ENCODE measurements at places on chromosomes 7 and 10. TPM values are rescaled to one million over a fixed set of nuclear protein-coding genes. Genes with fewer than 3 reads are reported as not detected.

The HDAC9 gene
- total RNA-seq, result 11.0 TPM

The FAM24A gene
- total RNA-seq, result not detected

The LRGUK gene
- total RNA-seq, result 7.1 TPM

The GPRIN2 gene
- total RNA-seq, result 28.5 TPM

The VSTM4 gene
- total RNA-seq, result 0.23 TPM

The EBLN1 gene
- total RNA-seq, result not detected

The MUC12 gene
- total RNA-seq, result 3.8 TPM

The LIPF gene
- not detected for total RNA-seq

The AZGP1 gene
- 0.17 TPM for total RNA-seq

DNA sequence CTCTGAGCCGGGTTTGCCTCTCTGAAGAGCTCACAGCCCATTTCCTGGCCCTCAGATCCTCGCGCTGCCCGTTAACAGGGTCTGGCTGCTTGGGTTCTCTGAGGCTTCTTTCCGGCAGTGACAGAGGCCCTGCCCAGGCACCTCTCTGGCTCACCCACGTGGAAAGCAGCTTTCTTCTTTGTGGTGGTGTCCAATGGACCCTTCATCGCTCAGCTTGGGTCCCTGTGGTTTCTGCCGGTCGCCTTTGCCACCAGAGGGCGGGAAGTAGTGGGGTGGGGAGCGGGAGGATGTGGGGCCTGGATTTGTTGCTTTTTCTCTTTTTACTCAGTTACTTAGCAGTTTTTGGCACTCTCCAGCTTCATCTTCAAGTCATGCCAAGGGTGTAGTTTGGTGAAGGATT lies 15.6 kb upstream of the JAKMIP3 start:
- H3K4me3 ChIP-seq, result no peak overlapping the region
- no peak for DNase-seq
- H3K4me1 ChIP-seq, result 0 out of 2 replicates have a peak, but pooled peaks cover 3% of the 10 kb centered on the region
- H3K27ac ChIP-seq, result no peak overlapping the region

DNA sequence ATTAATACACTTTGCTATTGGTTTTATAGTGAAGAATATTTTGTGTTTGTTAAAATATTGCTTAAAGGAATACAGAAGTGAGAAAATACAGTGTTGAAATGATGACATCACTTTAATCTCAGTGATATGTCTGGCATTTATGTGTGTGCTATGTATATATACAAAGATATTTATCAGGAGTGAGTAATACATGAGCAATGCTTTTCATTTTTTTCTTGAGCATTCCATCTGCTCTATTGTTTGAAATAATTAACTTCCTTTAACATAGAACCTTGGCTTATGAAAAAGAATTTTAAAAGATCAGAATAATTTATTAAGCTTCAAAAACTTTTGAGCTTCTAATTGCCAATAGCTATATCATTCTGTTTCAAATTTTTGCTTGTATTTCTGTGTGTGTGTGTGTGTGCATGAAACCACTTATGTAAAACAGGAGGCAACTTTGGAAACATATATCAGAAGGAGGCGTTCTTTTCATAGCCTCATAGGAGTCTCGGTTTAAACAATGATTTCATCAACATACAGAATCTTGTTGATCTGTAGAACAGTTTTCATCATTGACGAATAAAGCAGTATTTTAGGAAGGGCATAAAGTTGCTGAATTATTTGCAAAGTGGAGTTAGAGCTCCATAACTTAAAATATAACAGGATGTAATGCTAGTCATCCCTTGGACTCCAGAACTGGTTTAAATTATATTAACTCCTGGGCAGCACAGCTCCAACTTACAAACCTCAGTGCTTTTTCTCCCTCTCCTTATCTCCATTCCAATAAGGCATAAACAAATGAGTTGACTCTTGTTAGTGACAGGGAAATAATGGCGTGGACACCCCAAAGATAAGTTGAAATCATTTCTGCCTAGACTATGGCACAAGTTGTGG lies 228.4 kb upstream of the DGKB start:
- H3K27ac ChIP-seq, result no peak overlapping the region
- H3K27me3 ChIP-seq, result no peaks in the 10 kb centered on the region
- no peak overlapping the region for H3K4me3 ChIP-seq

DNA sequence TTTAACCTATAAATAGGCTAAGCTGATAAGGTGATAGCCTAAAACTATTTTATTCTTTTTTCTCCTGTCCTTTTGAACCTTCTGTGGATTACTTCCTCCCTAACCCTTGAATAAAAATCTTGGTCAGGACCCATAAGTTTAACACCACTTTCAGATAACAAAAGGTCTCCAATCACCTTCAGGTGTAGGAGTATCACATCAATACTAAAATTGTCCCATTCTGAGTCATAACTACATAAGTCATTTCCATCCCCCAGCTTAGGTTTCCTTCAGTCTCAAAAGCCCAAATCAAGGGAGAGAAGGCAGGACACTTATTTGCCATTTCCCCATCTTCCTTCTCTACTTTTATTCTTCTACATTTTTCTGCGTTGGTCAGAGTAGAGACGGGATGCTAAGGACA lies 56.9 kb upstream of the WNT16 start:
- H3K4me1 ChIP-seq, result no peaks in the 10 kb centered on the region
- H3K27ac ChIP-seq, result no peak overlapping the region
- H3K27me3 ChIP-seq, result no peaks in the 10 kb centered on the region
- H3K36me3 ChIP-seq, result no peaks in the 10 kb centered on the region
- no peak for DNase-seq
- H3K4me3 ChIP-seq, result no peak overlapping the region

DNA sequence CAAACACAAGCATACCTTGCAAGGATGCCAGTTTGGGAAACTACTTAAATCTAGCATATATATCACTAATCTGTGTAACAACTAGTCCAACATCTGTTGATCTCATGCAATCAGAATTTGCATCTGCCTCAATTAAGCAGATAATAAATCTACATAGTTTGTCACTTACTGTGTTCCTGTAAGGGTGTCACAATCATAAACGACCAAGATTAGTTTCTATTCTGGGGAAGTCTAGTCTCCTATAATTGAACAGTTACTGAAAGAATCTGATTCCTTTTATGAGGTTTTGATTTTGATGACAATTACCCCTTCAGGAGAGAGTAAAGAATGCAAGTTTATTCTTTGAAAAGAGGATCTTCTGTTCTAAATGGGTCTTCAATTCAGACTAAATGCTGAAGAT lies 85.5 kb upstream of the LRRN3 start:
- no peak overlapping the region for H3K4me3 ChIP-seq
- no peaks in the 10 kb centered on the region for H3K27me3 ChIP-seq
- H3K27ac ChIP-seq, result no peak overlapping the region
- DNase-seq, result no peak
- H3K4me1 ChIP-seq, result no peaks in the 10 kb centered on the region
- no peaks in the 10 kb centered on the region for H3K36me3 ChIP-seq

DNA sequence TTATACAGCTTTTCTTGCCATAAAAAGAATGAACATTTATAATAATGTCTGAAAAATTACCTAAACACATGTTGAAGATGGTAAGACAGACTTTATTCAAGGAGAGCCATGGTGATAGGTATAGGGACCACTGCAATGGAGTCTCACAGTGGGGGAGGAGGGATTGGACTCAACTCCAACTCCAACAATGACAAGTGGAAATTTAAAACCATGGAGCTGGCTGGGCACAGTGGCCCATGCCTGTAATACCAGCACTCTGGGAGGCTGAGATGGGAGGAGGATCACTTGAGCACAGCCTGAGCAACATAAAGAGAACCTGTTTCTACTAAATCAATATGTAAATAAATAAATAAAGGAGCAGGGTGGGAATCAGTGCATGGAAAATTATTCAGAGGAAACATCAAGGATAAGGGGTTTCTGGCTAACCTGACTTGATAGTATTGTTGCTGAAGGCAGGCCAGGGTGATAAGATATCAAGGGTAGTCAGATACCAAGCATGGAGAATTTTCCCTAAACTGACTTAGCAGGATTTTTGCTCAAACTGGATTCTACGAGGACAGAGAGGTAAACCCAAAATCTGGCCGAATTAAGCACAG lies 19.5 kb upstream of the MICU1 start:
- no peak for DNase-seq
- H3K27ac ChIP-seq, result no peak overlapping the region
- H3K4me3 ChIP-seq, result no peak overlapping the region
- H3K4me1 ChIP-seq, result no peaks in the 10 kb centered on the region
- no peaks in the 10 kb centered on the region for H3K36me3 ChIP-seq
- no peaks in the 10 kb centered on the region for H3K27me3 ChIP-seq

GRCh38 chr10:69057261-69057950 lies 30.5 kb upstream of the SRGN start:
- no peaks in the 10 kb centered on the region for H3K27me3 ChIP-seq
- no peak overlapping the region for H3K27ac ChIP-seq
- H3K4me1 ChIP-seq, result no peaks in the 10 kb centered on the region
- no peaks in the 10 kb centered on the region for H3K36me3 ChIP-seq

DNA sequence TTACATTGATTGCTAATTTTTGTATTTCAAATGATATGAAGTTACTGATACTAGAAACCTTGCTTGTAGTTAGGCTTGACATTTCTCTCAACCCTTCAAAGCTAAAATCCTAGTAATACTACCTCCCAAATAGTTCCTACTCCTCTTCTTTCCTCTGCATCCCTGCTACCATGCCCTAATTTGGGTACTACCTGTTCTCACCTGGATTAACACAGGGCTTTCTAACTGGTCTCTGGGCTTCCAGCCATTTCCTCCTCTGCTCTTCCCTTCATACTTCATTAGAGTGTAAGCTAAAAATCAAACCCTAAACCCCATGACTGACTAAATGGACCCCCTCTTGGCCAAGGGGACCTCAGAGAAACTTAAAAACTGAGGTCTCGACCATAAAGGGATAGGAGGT lies 112.4 kb downstream of the CHCHD3 start:
- H3K36me3 ChIP-seq, result no peaks in the 10 kb centered on the region
- peak overlapping the region; percentile 39 for H3K27ac ChIP-seq
- no peak overlapping the region for H3K4me3 ChIP-seq
- H3K27me3 ChIP-seq, result no peaks in the 10 kb centered on the region
- no peak for DNase-seq
- peaks cover 22% of the 10 kb centered on the region for H3K4me1 ChIP-seq

- no peak overlapping the region for H3K27ac ChIP-seq
- H3K4me1 ChIP-seq, result peaks cover 11% of the 10 kb centered on the region
- no peaks in the 10 kb centered on the region for H3K36me3 ChIP-seq
- H3K27me3 ChIP-seq, result no peaks in the 10 kb centered on the region
- no peak overlapping the region for H3K4me3 ChIP-seq
Observed at GRCh38 chr10:57303566-57303965, 942.5 kb upstream of the ZWINT start.

DNA sequence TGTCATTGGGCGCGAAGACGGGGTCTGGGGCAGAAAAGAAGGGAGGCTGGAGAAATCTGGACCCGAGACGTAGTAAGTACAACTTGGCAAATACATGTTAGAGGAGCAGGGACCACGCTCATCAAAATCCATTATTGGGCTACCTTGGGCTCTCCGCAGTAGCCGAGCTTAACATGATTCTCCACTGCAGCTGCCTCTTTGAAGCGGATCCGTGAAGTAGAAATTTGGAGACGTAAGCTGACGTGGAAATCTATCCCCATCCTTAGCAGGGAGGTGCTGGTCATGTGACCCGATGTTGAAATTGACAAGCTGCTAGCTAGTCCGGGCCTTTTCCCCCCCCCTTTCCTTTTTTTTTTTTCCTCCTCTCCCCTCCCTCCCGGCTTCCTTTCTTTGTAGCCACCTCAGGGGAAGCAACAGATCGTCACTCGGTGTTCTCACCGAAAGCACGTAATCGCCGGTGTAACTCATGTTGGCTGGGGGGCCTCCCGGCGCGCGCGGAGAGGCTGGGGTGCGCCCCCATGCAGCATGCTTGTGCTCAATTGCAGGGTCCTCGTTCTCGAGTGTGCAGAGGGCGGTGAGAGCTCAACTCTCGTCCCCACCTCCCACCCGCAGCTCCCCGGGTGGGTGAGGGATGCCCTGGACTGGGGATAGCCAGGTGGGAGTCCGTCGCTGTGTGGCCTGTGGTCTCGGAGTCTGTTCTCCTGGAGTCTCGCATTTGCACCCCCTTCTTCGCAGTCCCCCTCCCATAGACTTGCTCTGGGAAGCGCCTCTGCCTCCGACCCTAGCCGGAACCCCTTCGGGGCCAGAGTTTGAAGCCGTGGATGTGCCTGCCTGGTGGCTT lies at the start of gene HOXA11:
Gene HOXA11 (minus strand): TSS at position 220 of the 841 bp plus-strand sequence. CDS start 88 bp downstream, at position 132.
- peak within 1 kb of the TSS; percentile 44 for H3K4me3 ChIP-seq
- H3K27me3 ChIP-seq, result peaks cover 100% of the 10 kb centered on the region
- no peak for DNase-seq
- H3K36me3 ChIP-seq, result no peaks in the 10 kb centered on the region
- H3K4me1 ChIP-seq, result peaks cover 70% of the 10 kb centered on the region
- no peak within 1 kb of the TSS for H3K27ac ChIP-seq

DNA sequence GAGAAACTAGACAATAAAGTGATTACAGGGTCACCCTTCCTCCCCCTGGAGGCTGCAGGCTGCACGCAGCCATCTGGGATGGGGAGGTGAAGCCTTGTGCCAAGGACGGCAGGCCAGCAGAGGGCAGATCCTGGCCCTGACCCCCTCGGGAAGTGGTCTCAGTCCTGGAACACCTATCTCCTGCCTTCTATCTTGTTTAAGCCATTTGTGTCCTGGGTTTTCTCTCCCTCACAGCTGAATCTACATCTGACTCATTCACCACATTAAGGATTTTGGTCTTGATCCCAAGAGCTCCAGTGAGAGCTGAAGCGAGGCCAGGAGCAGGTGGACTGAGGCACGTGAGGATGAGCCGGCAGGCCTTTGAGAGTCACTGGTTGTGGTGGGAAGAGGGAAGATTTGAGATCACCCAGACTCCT lies 16.4 kb upstream of the PARP12 start:
- DNase-seq, result peak; percentile 82
- no peak overlapping the region for H3K4me3 ChIP-seq
- no peaks in the 10 kb centered on the region for H3K4me1 ChIP-seq
- no peaks in the 10 kb centered on the region for H3K27me3 ChIP-seq
- H3K27ac ChIP-seq, result no peak overlapping the region
- no peaks in the 10 kb centered on the region for H3K36me3 ChIP-seq

GRCh38 chr10:68406111-68406814 lies 814 bp downstream of the RUFY2 start:
- H3K27ac ChIP-seq, result peak overlapping the region; percentile 80
- no peaks in the 10 kb centered on the region for H3K27me3 ChIP-seq

DNA sequence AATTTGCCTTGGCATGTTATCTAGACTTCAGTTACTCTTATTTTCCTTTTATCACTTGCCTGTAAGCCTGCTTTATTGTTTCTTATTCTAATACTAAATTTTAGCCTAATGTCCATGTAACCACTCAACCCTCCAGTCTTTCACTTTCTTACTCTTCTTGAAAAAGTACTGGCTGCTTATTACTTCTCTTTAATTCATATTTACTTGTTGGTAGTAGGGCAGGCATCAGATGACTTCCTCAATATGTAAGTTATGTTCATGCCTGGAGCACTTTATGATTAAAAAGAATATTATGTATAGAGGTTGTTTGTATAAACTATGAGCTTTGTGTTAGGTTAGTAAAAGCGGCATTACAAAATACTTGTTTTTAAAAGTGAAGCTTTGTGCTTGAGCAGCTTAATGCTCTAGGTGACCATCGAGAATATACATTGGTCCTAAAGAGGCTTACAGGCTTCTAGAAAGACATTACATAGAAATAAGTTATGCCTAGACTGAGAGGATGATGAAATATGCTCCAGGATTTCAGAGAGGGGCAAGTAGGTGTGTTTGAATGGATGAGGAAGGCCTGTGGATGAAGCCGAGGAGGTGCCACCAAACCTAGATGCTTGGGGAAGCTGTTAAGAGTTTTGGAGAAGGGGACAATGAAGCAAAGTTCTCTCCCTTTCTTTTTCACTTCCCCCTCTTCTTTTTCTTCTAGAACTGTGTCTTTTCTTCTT lies 207.1 kb upstream of the HDAC9 start:
- no peak overlapping the region for H3K27ac ChIP-seq
- no peaks in the 10 kb centered on the region for H3K36me3 ChIP-seq
- no peak overlapping the region for H3K4me3 ChIP-seq

- no peaks in the 10 kb centered on the region for H3K27me3 ChIP-seq
- H3K27ac ChIP-seq, result no peak overlapping the region
- DNase-seq, result peak; percentile 27
- no peak overlapping the region for H3K4me3 ChIP-seq
Observed at GRCh38 chr7:137324796-137325696, 18.5 kb downstream of the PTN start.

Data from GM23338 (cell line).